ENCODE measurements at places on chromosomes 1 and 21.

- DNase-seq: no peak
These were observed 191.2 kb upstream of the SAMSN1 start for GRCh38 chr21:14737284-14737691.

GRCh38 chr1:232029315-232029714 is 402.7 kb downstream of the DISC1 start:
- no peak for DNase-seq

DNA sequence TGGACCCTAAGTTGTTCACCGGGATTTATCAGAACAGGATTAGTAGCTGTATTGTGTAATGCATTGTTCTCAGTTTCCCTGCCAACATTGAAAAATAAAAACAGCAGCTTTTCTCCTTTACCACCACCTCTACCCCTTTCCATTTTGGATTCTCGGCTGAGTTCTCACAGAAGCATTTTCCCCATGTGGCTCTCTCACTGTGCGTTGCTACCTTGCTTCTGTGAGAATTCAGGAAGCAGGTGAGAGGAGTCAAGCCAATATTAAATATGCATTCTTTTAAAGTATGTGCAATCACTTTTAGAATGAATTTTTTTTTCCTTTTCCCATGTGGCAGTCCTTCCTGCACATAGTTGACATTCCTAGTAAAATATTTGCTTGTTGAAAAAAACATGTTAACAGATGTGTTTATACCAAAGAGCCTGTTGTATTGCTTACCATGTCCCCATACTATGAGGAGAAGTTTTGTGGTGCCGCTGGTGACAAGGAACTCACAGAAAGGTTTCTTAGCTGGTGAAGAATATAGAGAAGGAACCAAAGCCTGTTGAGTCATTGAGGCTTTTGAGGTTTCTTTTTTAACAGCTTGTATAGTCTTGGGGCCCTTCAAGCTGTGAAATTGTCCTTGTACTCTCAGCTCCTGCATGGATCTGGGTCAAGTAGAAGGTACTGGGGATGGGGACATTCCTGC is 3.9 kb upstream of the OLFML3 start:
- no peak for DNase-seq

DNA sequence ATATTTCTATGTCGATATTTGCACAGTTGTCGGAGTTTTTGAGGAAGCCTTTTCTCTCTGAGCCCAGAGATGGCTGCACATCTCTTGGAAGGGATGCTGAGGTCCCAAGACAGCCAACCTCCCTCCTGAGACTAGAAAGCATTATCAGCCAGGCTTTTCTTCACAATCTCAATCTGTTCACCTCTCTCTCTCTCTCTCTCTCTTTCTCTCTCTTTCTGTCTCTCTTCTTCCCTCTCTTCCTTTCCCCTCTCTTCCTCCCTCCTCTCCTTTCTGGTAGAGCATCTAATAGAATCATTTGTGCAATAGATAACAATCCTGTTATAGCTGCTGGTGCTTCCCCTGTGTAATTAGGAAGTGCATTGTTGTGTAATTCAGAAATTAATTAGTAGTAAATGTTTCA is 131.8 kb downstream of the CAPN8 start:
- DNase-seq: no peak

GRCh38 chr1:234149217-234149616 is 224.0 kb upstream of the COA6 start:
- DNase-seq: no peak

GRCh38 chr1:204274446-204274845 is 60.7 kb upstream of the GOLT1A start:
- no peak for DNase-seq

DNA sequence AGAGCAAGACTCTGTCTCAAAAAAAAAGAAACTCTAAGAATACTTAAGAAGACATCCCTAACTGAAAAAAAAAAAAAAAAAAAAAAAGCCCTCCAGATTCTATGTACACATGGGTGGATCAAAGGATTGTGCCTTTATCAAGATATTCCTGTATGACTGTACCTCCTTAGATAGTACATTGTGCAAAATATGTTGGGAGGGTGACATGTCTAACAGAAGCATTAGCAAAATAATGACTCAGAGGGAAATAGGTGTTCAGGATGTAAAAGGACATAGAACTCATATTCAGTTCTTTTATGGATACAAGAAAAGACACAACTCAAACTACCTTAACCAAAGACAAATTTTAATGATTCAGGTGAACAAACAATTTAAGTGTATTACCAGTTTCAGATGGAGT is 269.8 kb upstream of the KAZN start:
- no peak for DNase-seq

- no peak for DNase-seq
These were observed 168.1 kb downstream of the SLC45A1 start for GRCh38 chr1:8486047-8486446.

DNA sequence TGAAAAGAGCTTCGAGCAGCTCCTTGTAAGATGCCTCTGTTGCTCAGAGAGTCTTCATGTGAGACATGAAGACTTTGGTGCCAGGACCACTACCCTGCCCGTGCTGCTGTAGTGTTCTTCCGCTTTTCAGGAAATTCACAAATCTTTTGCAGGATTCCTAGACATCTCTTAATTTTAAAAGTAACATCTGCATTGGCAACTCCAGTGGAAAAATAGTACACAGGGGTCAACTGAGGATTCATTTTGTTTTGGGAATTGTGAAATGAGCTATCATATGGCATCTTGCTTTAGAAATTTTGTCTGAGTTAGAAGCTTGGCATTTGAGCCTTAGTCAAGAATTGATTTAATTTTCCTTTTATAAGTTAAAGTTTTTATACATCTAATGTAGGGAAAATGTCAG is 7.2 kb downstream of the PRDM2 start:
- DNase-seq: no peak

DNA sequence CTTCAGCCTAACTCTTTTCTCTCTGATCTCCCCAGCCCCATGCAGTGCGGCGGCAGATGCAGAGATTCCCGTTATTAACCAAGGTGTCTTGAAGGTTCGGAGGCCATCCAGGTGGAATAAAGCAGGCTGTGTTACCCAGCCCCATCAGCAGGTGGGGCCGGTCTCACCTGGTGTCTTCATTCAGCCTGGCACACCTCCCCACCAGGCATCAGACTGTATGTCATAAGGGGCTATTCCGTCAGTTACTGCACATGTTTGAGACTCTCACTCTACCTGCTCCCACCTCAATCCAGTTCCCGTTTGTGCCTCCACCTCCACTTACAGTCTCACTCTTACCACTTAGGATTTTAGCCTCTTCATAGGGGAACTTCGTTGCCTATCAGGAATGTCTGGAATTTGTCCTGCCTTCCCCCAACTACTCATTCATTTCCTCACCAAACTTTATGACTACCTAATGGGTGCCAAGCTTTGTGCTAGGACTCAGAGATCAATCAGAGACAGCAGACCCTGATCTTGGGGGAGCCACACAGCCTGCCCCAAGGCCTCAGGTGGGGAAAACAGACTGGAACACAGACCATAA is 170.2 kb downstream of the PLPP3 start:
- DNase-seq: no peak

GRCh38 chr1:174448531-174448883 is 743 bp downstream of the GPR52 start:
- no peak for DNase-seq

GRCh38 chr1:167194182-167194581 is 26.5 kb upstream of the POU2F1 start:
- no peak for DNase-seq

GRCh38 chr1:111030590-111030989 is 66.9 kb upstream of the LRIF1 start:
- DNase-seq: peak; percentile 20

DNA sequence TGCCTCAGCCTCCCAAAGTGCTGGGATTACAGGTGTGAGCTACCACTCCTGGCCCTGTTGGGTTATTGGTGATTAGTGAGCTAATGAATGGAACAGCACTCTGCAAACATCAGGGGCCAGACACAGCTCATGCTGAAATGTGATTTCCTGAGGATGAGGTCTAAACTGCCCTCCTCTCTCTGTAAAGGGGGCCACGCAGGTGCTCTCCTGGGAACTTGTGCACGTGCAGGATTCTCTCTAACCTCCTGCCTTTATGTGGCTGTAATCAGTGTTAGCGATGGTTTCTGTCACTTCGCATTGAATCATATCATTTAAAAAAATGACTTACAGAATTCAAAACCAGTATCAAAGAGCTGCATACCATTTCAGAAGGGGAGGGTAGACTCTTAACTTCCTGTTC is 3.6 kb downstream of the GPR157 start:
- DNase-seq: no peak

DNA sequence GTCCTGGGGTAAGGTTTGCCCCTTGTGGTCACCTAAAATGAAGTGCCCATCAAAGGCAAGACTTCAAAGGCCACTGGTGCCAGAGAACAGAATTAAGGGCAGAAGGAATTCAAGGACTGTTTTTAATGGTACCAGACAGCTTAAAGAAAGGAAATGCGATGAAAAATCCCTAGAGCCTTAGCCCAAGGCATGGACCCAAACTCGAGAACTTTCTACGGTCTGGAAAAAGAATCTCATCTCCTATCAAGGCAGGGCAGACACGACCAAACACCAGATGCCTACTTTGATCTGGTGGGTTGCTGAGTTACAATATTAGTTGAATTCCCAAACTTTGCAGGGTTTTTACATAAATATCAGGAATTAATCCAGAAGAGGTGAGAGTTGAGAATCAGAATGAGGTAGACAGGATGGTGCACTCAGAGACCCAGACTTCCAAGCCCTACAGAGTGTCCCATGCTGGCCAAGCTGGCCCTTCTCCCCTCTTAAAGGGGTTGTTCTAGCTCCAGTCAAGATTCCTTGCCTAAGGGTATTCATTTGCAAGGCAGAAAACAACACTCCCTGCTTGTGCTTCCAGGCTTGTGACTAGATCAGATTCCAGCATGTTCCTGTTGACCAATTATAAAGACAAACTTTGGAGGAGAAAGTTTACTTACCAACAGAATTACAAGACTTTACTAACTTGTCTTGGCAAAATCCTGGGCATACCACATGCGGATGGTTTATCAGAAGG is 48.0 kb downstream of the EDN2 start:
- DNase-seq: no peak

DNA sequence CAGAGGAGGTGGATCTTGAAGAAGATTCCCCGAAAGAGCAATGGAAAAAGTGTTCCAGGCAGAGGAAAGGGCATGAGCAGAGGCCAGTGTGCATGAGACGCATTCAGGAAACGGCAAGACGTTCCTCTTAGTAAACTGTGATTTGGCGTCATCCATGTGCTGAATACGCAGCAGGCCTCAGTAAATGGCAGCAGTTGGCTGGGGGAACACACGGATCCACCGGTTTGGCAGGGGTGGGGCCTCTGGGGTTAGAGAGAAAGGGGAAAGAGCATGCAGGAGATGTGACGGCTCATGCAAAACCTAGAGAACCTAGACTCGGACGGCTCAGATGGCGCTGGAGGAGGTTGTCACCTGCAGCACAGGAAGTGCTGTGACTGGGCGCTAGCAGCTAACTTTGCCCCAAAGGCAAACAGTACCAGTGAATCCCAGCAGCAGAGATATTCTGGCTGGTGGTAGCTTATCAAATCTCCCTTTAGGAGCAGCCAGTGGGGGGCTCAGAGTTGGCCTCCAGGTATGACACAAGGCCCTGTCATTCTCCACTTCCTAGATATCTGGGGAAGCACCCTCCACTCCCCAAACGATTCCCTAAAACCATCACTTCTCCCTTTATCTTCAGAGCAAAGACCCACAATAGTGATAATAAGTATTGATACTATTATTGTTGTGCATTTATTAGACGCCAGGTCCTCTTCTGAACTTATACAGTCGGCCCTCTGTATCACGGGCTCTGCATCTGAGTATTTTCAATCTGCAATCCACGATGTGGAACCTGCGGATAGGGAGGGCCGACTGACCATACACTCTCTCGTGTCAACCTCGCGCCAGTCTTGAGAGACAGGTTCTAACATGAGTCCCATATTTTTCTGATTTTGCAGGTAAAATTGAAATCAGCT is 7.6 kb downstream of the LAPTM5 start:
- DNase-seq: peak; percentile 79

- no peak for DNase-seq
These were observed 374.9 kb downstream of the DSCAM start for GRCh38 chr21:40472013-40472412.

DNA sequence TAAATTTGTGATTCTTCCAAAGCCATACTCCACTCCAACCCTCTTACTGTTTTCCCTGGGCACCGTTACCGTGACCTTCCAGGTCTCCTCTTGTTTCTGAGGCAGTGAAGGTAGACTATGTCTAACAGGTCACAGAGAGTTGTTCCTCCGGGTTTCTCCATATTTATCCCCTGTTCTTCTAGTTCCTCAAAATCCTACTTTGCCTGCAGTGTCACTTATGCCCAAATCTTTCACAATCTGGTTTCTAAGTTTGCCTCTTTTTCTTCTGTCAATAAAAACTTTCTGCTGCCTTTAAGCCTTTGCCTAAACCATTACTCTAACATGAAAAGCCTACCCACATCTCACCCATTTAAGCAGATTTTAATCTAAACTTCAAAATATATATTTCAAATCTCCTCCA is 87.7 kb downstream of the C4BPA start:
- no peak for DNase-seq

DNA sequence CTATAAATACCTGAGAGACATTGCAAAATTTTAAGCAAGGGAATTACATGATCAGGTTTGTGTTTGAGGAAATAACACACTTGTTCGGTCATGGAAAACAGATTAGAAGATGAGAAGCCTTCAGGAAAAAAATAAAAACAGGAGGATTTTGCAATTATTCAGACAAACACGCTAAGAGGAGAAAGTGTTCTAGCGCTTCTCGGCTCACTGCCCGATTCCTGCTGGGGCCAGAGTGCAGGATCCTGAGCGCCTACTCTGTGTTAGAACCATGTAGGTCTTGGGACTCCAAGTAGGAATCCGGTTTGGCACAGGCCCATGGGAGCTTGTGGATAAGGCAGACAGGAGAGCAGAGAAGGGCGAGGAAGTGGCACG is 8.1 kb upstream of the PRELP start:
- no peak for DNase-seq

GRCh38 chr1:177800400-177801088 is 169.3 kb downstream of the SEC16B start:
- no peak for DNase-seq

- DNase-seq: no peak
These were observed 64.1 kb downstream of the PLEKHA6 start for GRCh38 chr1:204295671-204296070.

DNA sequence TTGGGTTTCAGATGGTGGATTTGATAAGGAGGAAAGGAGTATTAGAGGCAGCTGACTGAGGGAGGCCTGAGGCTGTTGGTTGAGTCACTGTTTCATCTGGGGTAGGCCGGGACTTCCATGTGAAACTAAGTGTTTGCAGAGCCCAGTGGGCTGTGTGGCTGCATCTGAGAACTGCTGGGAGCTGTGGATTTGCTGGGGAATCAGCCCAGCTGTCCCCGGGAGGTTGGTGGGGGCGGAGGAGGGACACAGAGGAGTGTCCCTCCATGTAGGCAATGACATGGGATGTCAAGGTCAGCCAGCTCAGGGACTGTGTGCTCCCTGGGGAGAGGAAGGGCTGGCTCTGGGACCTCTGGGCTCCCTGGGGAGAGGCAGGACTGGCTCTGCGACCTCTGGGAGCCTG is 36.4 kb downstream of the SLC2A7 start:
- no peak for DNase-seq

DNA sequence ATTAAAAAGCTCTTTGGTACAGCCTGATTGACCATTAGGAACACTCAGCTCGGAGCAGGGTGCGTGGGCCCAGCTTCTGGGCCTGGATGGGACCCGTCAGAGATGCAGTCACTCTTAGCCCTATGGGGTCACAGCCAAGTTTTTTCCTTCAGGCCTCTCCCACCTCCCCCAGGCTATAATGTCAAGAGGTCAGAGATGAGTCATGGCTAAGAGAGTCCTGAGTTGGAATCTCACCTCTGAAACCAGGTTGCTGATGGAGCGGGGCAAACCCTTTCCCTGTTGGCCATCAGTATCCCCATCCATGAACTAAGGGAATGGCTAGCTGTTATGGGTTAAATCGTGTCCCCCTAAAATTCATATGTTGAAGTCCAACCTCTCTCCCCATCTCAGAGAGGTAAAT is 195.9 kb upstream of the POU3F1 start:
- no peak for DNase-seq
